Stimulated activated CD4-positive, alpha-beta T cell treated with anti-CD3 and anti-CD28 coated beads, Interleukin-1b, Interleukin-23, amount 100 ng/mL, for 4 hours (primary cell): ENCODE measurements at places on chromosomes 11 and 22.

- DNase-seq, result no peak
These were observed 57.9 kb downstream of the C2CD3 start for GRCh38 chr11:74112877-74113276.

DNA sequence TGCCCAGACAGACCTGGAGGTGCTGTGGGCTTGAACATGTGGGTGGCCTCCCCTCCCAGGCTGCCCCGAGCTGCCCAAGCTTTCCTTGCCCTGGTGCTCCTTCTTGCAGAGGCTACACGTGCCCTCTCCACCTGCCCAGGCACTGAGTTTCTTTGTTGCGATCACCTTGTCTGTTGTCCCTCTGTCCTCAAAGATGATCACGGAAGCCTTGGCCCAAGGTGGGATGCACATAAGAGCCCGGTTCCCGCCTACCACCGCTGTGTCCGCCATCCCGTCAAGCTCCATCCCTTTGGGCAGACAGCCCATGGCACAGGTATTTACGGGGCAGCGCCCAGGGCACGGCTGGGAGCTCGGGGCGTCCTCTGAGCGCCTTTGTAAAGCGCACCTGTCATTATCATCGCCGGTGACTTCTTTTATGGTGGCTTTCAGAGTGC, 67.5 kb downstream of the MED15 start:
- DNase-seq, result no peak

DNA sequence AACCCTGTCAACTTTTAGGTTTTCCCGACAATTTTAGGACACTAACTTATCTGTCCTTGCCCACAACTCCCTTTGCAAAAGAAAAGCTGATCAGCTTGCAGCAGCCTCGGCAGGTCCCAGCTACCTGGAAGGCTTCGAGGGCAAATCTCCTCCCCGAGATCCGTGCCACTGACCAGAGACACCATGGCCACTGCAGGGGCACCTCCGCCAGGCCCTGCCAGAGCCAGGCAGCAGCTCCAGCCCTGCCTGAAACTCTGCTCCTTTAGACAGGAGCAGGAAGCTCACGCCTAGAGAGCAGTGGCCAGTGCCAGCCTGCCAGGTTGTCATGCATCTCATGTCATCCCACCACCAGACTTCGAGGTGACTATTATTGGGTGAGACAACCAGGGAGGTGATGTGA, 21.1 kb downstream of the KCNJ4 start:
- no peak for DNase-seq

DNA sequence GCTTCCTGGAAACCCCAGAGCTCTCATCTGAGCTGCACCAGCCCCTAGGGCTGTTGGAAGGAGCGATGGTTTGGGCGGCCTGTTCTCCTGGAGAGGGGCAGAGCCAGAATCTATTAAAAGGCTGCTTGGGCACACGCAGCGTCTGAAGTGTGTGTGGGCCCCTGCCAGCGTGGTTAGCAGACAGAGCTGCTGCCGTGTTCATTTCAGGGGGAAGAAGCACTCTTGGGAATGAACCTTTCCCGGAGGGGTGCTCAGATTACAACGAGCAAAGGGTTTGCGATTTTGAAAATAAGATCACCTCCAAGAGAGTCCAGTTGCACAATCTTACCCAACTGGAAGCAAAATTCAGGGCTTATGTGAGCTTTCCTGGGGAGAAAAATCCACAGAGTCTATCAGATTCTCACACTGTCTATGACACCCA, 12.9 kb downstream of the ANO1 start:
- no peak for DNase-seq

GRCh38 chr11:12070446-12071267, 39.7 kb upstream of the MICAL2 start:
- no peak for DNase-seq

DNA sequence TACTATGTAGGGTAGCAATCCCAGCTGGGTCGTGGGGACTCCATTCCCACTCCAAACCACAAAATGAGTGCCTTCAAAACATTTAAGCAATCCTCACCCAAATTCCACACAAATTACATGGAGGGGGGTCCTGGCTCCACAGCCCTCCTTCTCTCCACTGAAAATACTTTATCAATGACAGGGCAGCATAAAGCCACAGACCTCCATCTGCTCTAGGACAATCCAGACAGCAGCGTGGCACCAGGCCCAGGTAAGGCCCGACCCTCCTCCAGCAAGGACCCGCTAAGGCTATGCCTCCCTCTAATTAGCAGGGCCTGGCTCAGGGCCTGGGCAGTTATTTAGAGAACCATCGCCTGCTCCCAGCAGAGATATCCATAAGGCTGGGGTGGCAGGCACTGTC, at the start of gene PANX3:
Gene PANX3, plus strand, starts transcription at position 365 of the 400 bp plus-strand sequence. CDS start 129 bp downstream, outside the sequence.
- no peak for DNase-seq

DNA sequence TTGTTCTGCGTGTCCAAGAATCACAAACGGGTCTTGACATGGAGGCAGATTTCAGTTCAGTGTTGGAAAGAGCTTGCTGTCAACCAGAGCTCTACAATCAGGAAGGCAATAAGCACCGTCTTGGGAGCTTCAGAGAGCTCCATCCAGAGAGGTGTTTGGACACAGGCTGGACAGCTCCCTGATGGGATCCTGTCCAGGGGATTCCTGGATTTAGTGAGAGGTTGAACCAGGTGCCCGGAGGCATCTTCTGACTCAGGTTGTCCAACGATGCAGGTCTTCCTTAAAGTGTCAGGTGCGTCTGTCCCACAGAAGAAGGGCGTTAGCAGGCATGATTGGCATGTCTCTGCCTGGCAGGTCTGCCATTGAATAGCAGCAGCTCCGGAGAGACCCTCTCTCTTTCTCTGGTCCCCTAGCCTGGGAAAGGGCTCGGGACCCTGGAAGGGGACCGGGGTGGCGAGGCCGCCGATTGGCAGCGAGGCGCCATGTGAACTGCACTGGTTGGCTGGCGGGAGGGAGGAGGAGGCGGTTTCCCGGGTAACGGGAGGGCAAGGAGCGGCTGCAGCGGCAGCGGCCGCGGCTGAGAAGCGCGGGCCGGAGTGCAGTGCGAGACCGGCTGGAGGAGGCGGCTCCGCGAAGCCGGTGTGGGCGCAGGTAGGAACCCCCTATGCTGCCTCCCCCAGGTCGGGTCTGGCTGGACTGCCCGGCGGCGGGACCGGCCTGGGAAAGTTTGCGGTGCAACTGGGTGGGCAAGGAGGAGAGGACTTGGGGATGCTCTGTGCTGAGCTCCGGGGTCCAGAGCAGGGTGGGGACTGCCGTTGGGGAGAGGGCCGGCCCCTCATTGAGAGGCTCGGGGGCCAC, 104.1 kb upstream of the E2F8 start:
- DNase-seq, result no peak

- no peak for DNase-seq
These were observed 10.6 kb upstream of the RAG2 start for GRCh38 chr11:36608491-36609199.

DNA sequence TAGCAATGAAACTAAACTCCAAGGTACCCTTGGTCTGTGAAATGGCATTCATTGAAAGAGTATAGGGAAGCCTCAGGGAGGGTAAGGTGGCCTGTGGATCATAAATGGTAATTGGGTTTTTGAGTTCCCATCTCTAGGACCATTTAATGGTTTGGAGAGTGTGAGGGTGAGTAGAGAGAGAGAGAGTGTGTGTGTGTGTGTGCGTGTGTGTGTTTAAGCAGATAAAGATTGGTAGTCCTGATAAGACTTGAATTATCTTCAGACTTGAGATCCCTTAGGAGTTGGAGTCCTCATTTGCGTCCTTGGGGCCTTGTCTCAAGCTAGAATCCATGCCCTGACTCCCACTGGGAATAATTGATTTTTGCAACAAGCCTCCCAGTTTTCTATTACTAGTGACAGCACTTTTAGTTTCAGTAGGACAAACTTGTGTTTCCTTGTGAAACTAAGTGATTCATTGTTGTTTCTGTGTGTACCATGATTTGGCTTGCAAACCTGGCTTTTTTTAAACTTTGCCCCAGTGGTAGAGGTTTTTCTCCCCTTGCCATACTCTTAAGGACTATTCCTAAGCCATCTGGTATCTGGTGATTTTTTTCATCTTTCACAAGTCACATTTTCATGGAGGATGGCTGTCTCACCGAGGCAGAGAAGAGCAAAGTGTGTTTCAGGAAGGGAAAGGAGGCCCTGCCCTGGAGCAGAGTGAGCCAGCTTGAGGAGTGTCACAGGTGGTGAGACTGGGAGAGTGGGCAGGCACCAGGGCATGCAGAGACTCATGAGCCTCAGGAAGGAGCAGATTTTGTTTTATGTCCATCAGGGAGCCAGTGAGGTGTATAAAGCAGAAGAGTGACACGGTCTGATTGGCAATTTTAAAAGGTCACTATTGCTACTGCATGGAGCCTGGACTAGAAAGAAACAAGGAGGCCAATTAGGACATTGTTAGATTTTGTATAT, 26.7 kb downstream of the ALKBH3 start:
- no peak for DNase-seq

- no peak for DNase-seq
These were observed 45.2 kb downstream of the TBX1 start for GRCh38 chr22:19805821-19806212.

DNA sequence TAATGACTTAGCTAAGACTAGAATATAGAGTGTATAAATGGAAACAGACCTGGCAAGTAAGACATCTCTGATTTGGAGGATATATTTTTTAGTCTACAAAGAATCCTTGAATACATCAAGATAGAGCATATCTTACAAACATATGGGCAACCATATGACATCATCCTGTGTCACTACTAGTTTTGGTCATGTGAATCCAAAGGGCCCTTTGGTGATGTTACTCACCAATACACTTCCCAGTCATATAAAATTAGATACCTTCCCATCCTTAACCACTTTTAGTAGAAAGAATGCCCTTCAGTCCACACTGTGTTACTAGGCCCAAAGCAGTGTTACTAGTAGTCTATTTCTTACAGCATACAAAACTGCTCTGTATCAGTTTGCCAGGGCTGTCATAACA, 31.6 kb downstream of the GRIA4 start:
- DNase-seq, result no peak

DNA sequence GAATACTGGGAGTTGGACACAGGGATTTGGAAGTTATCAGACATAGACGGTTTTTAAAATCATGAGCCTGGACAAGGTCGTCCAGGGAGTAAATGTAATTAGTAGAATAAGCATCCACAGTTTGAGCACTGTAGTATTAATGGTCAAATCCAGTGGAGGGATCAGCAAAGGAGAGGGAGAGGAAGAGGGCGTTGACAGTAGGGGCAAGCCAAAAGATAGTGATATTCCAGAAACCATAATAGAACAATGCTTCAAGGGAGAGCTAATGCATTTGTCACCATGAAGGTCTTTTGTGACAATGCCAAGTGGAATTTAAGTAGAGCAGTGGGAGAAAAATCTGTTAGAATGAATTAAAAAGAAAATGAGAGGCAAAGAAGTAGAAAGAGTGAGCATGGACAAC, 68.9 kb upstream of the SLC5A12 start:
- DNase-seq, result no peak

GRCh38 chr11:121153472-121153871, 52.4 kb downstream of the TECTA start:
- DNase-seq, result no peak

GRCh38 chr22:24391836-24392217, 35.6 kb upstream of the ADORA2A start:
- no peak for DNase-seq

GRCh38 chr11:69463181-69463994, 18.1 kb upstream of the LINC01488 start:
- no peak for DNase-seq

GRCh38 chr11:108958368-108959104, 293.7 kb downstream of the DDX10 start:
- DNase-seq, result no peak

DNA sequence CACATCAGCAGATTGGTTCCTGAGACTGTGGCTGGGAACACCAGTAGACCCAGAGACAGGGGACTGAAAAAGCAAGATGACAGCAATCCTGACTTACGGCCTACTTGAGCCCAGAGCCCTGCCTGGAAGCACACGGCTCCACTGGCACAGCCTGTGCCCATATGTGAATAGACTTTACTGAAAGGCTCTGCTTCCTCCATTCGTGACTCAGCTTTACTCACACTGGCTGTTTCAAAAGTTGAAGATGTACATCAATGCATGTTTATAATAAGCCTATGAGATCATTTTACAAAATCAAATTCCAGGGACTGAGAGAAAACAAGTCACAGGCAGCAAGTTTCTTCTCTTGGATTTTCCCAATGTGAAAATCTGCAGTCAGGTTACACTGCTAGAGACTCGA, 134.6 kb upstream of the TEAD1 start:
- DNase-seq, result no peak

GRCh38 chr11:12469451-12469850, 92.1 kb downstream of the PARVA start:
- DNase-seq, result no peak

DNA sequence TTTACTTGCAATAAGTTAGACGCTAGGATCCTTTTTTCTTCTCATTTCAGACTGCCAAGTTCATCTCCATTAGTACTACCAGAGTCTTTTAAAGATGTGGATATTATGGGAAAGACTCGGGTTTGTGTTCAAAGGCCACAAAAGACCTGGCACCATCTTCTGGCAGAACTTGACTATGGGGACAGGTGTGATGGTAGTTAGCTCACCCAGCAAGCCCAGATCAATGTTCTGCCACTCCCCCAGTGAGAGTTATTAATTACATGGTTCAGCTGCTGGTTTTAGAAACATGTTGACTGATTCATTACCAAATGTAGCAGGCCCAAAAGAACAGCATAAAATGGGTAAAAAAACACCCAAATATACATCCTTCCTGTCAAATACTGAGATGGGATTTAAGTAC, 333.5 kb upstream of the PITPNB start:
- DNase-seq, result no peak

DNA sequence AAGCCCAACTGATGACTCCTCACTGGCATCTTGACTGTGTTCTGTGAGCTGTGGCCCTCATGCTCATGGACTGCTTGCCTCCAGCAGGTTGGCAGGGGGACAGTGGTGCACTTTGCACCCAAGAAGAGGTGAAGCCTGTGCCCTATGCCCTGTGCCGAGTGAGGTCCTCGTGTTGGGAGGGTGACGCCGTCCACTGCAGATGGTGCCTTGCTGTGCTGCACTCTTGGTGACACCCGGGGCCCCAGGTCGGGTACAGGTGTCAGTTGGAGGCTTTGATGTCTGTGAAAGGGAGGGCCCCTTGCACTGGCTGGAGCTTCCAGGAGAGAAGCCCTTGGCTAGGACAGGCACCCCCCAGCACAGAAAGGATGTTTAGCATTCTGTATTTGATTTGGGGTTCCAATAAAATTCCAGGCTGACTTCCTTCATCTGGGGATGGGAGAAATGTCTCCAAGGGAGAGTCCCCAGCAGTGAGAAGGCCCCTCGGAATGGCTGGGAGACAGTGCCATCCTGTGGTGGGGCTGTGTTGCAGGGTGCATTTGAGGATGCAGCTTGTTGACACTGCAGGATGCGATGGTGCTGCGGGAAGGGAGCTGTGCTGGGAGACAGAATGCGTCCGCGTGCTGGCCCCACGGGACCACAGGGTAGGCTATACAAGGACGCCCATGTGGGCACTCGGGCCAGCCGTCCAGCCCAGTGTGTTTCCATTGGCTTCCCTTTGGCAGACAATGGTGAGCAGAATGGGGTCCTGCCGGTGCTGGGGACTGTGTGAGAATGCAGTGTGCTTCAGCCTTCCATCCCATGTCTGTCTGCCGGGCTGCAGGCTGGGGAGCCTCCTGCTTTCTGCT, 2.5 kb upstream of the ZDHHC8 start:
- peak; percentile 43 for DNase-seq
